ENCODE measurements at places on chromosomes 16 and 17. TPM values are rescaled to one million over a fixed set of nuclear protein-coding genes. Genes with fewer than 3 reads are reported as not detected.

GRCh38 chr17:14353861-14354474 is 53.1 kb downstream of the HS3ST3B1 start:
- H3K27ac ChIP-seq = no peak overlapping the region
- H3K36me3 ChIP-seq = no peaks in the 10 kb centered on the region
- no peaks in the 10 kb centered on the region for H3K4me1 ChIP-seq
- no peak for DNase-seq
- no peak overlapping the region for H3K4me3 ChIP-seq

DNA sequence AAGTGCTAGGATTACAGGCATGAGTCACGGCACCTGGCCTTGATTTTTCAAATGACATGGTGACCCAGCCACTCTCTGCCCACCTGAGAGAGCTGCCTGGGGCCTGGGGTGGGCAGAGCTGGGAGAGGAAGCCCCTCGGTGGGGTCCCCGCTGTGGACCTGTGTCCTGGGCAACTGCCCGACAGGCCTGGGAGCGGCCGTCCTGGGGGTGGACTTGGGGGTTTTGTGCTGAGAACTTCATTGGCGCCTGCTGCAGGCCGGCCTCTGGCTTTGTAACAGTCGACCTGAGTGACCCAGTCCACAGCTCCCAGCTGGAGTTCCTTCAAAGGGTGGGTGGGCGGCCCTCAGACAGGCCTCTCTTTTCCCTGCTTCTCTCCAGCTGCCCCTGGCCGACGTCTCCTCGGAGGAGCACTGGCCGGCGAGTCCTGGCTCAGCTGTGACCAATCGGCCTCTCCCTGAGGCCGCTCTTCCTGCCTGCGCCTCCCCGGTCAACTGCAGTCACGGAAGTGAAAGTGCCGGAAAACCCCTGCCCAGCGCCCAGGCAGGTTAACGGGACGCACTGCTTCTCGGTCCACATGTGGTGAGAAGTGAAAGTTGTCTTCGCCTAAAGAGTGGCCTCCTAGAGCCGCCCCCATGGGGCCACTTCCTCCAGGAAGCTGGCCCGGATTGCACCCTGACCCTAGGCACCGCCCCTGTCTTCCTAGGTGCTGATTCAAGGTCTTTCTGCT is 5.5 kb downstream of the CBFA2T3 start:
- no peak overlapping the region for H3K27ac ChIP-seq
- H3K36me3 ChIP-seq = no peaks in the 10 kb centered on the region
- H3K27me3 ChIP-seq = no peaks in the 10 kb centered on the region
- no peaks in the 10 kb centered on the region for H3K4me1 ChIP-seq
- no peak overlapping the region for H3K4me3 ChIP-seq
- no peak for DNase-seq

DNA sequence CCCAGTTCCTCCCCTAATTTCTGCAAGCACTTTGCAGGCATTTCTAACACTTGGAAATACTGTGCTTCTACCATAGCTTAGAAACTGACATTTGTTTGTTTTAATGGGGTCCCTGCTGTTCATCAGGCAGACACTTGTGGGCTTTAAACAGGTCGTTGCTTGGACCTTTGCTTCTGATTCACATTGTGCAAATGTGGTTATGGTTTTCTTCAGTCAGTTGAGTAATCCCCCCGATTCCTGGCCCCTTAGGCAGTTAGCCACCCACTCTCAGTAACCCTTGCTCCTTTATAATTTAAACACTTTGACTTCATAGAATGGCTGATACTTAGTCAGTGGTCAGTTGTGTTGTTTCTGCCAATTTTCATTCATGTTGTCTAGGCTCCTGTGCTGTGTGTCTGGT is 39.4 kb downstream of the SLC47A1 start:
- DNase-seq = no peak
- no peak overlapping the region for H3K27ac ChIP-seq
- no peaks in the 10 kb centered on the region for H3K27me3 ChIP-seq
- no peaks in the 10 kb centered on the region for H3K36me3 ChIP-seq

DNA sequence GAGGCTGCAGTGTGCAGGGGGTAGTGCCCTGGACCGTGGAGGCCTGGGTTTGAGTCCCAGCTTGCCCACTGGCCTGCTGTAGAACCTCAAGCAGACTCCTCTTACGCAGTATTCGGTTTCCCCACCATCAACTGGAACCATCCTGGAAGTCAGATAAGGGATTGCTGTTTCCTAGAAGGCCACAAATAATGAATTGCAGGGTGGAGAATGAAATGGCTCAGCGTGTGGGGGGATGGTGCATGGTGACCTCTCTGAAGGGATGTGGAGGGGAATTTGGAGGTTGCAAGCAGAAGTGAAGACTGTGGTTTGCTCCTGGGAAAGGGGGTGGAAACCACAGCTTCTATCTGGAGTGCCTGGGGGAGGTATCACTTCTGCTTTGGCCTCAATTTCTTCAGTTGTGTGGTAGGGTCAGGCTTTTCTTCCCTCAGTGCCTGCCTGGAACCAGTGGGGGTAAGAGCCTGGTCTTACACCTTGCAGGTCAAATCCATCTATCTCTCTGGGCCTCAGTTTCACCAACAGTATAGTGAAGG is 1.7 kb downstream of the ADGRG5 start:
- H3K36me3 ChIP-seq = no peaks in the 10 kb centered on the region
- DNase-seq = no peak
- no peaks in the 10 kb centered on the region for H3K27me3 ChIP-seq

GRCh38 chr16:77736879-77737278 is 14.6 kb downstream of the NUDT7 start:
- H3K4me3 ChIP-seq = no peak overlapping the region
- H3K4me1 ChIP-seq = no peaks in the 10 kb centered on the region
- no peaks in the 10 kb centered on the region for H3K36me3 ChIP-seq

- H3K27me3 ChIP-seq = no peaks in the 10 kb centered on the region
- DNase-seq = peak; percentile 72
- H3K4me1 ChIP-seq = peaks cover 40% of the 10 kb centered on the region
- H3K27ac ChIP-seq = peak overlapping the region; percentile 0
- H3K4me3 ChIP-seq = no peak overlapping the region
- H3K36me3 ChIP-seq = no peaks in the 10 kb centered on the region
Measured at GRCh38 chr16:17367923-17368322, 102.8 kb downstream of the XYLT1 start.

Gene KRT27
- total RNA-seq = 1.4 TPM

Gene TANC2
- total RNA-seq = 219 TPM

Gene TOP2A
- total RNA-seq = 65.0 TPM

Gene NECAB2
- 9.5 TPM for total RNA-seq

Gene GRIN2A
- total RNA-seq = 7.0 TPM

Gene TUBG2
- total RNA-seq = 50.4 TPM

Gene TEX19
- 37.8 TPM for total RNA-seq

Measured in testis (tissue), 5 donors.